Frontal cortex (tissue), 4 donors: ENCODE measurements at places on chromosomes 3 and 15.

- no peak for DNase-seq
These were observed 64.5 kb downstream of the ALCAM start for GRCh38 chr3:105431200-105431599.

DNA sequence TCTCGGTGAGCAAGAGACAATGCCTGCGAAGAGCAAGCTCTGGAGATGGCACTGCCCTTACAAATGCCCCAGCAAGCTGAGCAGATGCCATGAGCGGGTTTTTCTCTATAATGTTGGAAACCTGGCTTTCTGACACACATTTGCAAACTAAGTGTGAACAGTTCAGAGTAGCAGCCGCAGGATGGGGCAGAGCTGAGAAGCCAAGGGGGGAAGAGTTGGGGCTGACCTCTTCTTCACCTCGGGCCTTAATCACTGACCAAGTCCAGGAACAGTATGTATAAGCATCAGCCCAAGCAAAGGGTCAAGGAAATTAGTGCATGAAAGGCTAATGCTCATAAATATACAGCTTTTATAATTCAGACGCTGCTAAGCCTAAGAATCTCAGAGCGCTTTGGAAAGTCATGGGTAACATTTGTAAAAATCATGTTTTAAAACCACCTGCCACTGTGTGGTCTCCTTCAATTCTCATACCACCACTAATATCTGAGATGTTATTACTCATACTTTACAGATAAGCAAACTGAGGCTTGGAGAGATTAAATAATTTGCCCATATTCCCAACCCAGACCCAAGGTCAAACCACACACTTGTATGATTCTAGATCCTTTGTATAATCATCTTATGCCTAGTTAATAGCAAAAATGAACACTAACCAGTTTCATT lies 603.4 kb downstream of the FOXP1 start:
- DNase-seq = no peak

DNA sequence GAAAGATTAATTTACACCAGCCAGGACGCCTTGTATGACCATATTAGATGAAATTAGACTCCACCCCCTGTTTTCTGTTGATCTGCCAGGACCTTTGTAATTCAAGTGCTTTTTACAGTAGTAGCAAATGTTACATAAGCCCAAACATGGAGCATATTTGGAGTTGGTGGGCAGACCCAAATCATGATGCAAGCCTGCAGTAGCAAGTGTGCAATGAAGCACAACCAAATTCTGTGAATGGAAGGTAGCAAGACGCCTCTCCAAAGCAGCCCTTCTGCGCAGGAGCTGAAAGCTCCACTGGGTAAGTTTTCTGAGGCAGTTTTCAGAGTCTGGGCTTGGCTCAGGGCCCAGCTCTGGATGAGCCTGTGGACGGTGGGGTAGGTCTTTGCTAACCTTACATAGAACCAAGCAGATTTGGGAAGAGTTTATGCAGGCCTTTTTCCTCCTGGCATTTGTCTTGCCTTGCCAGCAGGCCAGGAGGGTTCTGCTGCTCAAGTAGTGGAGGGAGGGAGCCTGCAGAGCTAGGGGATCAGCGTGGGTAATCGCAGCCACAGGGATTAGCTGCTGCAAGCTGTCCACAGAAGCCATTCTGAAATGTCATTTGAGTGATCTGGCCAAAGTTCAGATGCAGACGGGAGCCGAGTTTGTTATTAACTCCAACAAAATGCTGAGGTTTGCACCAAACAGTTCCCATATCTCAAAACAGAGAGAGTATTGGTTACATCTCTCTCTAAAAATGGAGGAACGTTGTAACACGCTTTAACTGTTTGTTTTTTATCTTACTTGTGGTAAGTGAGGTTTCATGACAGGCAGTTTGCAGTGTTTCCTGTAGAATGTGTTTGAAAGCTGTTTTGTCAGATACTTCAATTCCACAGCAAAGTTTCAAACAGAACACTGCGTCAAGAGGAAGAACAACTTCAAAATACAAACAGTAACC lies 55.4 kb downstream of the PSMD6 start:
- no peak for DNase-seq

DNA sequence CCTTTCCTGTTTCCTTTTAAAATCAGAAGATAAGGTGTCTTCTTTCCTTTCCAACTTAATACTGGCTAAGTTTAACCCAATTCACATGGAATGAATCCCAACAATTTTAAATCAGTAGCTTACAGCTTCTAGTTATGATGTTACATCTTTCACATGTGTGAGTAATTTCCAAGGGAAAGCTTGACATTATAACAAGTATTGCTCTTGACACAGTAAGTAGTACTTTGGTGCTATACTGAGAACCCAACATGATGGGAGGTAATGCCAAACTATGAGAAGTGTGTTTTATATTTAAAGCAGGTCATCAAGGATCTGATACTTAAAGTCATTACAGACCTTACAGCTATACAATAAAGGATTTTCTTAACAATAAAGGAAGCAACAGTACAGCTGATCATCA lies 29.1 kb downstream of the RABL3 start:
- no peak for DNase-seq

DNA sequence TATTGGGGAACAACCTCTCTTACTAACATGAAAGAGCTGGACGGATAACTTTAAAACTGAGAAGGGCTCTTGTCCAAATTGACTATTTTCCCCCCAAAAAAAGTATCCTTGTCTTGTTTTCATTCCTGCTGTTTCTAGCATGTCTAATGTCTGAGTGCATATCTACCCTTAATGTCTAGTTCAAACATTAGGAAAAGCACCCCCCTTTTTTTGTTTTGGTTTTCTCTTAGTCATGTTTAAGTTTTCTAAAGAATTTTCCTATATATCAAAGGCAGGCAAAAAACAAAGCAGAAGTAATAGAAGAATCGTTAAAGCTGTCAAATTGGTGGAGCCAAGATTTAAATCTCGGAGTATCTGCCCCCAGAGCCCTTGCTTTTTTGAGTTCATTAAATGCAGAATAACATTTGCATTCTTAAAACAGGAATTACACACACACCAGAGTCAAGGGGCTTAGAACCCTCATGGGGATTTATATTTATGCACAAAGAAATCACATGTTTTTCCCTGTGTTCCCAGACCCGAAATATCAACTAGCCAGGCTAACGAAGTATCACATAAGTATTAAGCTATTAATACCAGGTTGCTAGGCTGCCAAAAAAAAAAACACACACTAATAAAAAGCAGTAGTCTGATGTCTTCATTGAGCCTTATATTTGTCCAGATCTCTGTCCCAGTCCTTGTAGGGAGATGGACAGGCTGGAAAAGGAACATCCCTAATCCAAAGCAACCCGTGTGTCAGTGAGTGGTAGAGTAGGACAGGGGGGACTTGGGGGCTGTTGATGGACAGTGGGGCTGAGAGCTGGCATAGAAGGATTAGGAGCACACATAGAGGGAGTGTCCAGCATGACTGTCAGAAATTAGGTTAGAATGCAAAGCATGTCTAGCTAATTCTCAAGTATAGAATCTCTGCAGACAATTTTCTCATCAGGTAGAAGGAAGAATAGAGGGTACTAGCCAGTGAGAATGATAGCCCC lies 103.6 kb upstream of the BFSP2 start:
- no peak for DNase-seq

DNA sequence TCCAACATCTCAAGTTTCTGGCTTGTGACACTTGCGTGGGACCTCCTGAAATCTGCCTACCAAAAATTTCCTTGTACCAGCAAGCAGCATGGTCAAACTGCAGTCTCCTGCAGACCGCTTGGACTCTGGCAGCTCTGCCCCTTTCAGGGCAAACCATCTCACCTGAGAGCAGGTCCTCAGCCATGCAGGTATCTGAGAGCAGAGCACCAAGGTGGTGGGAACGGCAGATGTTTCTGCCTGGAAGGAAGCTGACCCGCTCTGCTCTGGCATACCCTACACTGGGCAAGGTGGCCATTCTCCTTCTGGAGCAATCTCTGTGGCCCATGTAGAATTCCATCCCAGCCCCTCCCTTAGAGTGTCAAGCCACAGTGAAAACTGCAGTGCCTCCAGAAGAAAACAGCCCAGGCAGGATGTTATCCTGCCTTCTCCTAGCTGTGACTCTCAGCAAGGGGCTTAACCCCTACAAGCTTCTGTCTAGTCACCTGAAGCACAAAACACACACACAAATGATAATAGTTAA lies 21.6 kb downstream of the MESD start:
- no peak for DNase-seq

DNA sequence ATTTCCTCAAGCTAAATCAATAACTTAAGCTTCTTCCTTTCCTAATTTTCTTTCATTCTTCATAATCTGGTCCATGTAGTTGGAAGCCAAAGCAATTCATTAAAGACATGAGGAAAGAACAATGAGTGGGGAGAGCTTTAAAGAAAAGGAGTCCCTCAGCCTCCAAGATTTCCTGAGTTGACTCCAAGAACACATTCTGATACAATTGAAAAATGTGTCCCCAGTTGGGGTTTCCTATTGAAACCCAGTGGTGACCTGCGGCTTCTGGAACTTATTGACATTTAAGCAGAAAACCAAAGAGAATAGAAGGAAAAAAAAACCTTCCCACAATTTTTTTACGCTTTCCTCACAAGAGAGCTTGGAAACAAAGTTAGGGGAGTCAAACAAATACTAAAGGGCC lies 37.0 kb downstream of the ATP8B4 start:
- DNase-seq = no peak

GRCh38 chr15:71054286-71054952 lies 60.9 kb upstream of the THSD4 start:
- no peak for DNase-seq

GRCh38 chr3:69865925-69866679 lies 126.8 kb downstream of the MITF start:
- DNase-seq = no peak

- DNase-seq = no peak
These were observed 14.3 kb upstream of the CLASP2 start for GRCh38 chr3:33732394-33732793.

- no peak for DNase-seq
These were observed 43.2 kb upstream of the EPHB1 start for GRCh38 chr3:134751831-134752230.

GRCh38 chr3:179971280-179971679 lies 65.5 kb downstream of the PEX5L start:
- DNase-seq = no peak

GRCh38 chr15:80891006-80891405 lies 98.6 kb downstream of the MESD start:
- no peak for DNase-seq

DNA sequence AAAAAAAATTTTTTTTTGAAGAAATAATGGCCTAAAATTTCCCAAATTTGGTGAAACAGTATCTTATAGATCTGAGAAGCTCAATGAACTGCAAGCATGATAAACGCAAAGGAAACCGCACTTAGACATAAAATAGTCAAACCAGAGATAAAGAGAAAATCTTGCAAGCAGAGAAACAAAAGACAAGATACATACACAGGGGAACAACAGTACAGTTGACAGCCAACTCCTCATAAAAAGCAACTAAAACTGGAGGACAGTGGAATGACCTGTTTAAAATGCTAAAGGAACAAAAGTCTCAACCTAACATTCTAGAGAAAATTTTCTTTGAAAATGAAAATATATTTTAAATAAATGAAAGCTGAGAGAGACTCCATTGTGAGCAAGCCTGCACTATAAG lies 107.5 kb downstream of the RASA2 start:
- DNase-seq = no peak

GRCh38 chr15:58758141-58758540 lies 8.6 kb upstream of the ADAM10 start:
- no peak for DNase-seq

DNA sequence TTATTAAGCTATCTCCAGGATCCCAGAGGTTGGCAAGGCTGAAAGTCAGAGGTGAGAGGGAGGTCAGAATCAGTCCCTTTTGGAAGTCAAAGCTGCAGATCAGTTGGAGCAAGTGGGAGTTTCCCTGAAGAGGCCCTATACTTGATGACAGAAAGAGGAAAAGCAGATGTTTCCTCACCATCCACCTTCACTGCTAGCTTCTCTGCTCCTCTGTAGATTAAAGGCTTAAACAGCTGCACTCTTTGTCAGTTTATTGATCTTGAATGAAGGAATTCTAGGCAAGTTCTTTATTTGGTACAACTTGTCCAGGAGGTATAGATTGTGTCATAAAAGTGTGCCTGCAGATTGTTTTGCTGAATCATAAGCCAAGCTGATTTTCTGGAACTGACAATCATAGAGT lies 408.2 kb upstream of the TGFBR2 start:
- no peak for DNase-seq

GRCh38 chr3:133593243-133593642 lies 19.8 kb downstream of the CDV3 start:
- DNase-seq = no peak

- no peak for DNase-seq
These were observed 42.0 kb downstream of the SEMA5B start for GRCh38 chr3:122985539-122985938.

DNA sequence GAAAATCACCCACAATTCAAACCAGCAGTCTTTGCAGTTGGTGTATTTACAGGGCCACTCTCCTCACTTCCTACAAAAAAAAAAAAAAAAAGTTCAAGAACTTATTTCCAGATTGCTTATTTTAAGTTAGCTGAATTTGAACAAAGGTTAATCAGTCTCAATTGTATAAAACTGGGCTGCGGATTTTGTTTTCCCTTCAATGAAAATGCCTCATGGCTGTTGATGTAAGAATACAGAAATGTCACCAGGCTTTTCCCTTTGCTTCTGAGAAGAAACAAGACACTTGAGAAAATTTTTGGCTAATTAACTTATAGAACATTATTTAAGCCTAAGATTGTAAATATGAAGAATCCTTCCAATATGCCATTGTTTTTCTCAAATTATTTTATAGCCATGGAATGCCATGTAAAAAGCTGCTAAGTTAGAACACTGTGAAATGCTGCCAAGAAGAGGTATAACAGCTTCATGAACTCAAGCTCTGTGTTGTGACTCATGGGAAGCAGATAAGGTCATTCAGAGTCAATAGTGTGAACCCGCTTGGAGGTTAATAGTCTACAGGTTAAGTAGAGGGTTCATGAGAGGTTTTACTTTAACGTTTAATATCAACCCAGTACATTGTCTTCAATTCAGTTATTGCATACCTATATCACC lies 84.3 kb upstream of the ABI3BP start:
- no peak for DNase-seq

DNA sequence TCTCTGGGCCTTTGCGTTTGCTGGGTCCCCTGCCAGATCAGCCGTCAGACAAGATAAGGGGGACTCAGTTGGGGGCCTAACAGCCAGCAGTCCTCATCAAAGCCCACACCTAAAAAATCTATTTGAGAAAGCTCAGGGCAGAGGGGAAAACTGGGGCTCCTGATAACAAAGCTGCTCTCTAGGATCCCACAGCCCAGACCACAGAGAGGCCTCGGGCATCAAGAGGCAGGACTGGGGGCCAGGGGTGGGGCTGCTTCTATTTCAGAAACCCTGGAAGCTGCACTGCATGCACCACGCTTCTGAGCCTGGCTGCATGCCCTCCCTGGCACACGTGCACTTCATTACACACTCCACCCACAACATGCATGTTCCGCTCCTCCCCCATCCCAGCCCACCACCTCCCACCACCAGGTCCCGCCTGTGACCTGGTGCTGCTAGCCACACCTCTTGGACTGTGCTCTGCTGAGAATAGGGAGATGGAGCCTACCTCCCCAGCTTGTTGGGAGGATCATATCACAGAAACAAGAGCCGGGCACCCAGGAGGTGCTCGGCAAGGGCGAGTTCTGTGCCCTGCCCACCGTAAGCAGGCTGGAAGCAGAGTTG lies 26.6 kb downstream of the FBLN2 start:
- DNase-seq = peak; percentile 49
